ENCODE measurements at places on chromosomes 13 and 19. TPM values are rescaled to one million over a fixed set of nuclear protein-coding genes. Genes with fewer than 3 reads are reported as not detected.

Gene OR4F17
- not detected for total RNA-seq

Gene ANGPTL8
- total RNA-seq = not detected

Gene ZNF414
- 17.7 TPM for total RNA-seq

Gene PCP2
- total RNA-seq = not detected

Gene RAX2
- total RNA-seq = not detected

DNA sequence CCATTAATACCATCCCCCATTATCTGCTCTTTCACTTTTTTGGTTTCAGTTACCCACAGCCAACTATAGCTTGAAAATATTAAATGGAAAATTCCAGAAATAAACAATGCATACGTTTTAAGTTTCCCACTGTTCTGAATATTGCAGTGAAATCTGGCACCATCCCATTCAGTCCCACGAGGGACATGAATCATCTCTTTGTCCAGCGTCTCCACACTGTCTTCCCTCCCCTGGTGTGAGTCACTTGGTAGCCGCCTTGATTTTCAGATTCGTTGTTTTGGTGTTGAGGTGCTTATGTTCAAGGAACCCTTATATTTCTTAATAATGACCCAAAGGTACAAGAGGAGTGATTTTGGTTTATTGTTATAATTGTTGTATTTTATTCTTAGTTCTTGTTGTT, 246.1 kb downstream of the DCT start:
- DNase-seq = no peak

GRCh38 chr13:95579303-95579702, 26.8 kb downstream of the CLDN10 start:
- DNase-seq = no peak

DNA sequence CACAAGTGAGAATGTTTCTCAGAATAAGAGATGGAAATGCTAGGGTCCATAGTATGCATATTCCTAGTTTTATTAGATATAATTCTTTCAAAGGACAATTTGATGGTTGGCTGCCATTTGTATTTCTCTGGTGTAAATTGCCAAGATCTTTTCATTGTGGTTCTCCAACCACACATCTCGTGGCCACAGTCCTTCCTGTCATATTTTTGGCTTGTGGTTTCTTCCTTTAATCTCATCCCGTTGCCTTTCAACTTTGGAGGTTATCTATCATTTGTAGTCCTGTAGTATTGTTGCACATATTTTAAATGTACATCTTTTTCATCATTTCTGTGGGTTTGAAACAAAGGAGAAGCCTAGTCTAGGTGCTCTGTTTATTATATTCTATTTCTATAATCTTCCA, 61.2 kb downstream of the WASF3 start:
- DNase-seq = no peak

Measured in aorta (tissue), 5 donors.